ENCODE measurements at places on chromosomes 1 and 21.

DNA sequence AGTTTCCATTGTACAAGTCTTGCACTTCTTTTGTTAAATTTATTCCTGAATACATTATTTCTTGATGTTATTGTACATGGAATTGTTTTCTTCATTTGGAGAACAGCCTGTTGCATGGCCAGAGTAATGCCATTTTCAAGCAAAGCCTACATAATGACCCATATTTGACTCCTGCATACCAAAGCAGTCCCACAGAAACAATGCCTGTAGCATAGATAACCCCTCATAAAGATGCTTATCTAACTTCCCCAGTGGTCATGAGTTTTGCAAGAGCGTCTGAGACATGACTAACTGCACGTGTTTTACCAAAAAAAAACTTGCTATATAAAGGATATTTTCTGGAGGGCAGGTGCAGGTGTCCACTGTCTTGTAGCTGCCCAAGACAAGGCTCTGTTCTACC is 30.3 kb upstream of the RLF start:
- no peak for DNase-seq

- DNase-seq = no peak
These were observed 433 bp upstream of the KAZN start for GRCh38 chr1:14598007-14598497.

- DNase-seq = no peak
These were observed 7.2 kb upstream of the PTGER3 start for GRCh38 chr1:71054791-71055190.

DNA sequence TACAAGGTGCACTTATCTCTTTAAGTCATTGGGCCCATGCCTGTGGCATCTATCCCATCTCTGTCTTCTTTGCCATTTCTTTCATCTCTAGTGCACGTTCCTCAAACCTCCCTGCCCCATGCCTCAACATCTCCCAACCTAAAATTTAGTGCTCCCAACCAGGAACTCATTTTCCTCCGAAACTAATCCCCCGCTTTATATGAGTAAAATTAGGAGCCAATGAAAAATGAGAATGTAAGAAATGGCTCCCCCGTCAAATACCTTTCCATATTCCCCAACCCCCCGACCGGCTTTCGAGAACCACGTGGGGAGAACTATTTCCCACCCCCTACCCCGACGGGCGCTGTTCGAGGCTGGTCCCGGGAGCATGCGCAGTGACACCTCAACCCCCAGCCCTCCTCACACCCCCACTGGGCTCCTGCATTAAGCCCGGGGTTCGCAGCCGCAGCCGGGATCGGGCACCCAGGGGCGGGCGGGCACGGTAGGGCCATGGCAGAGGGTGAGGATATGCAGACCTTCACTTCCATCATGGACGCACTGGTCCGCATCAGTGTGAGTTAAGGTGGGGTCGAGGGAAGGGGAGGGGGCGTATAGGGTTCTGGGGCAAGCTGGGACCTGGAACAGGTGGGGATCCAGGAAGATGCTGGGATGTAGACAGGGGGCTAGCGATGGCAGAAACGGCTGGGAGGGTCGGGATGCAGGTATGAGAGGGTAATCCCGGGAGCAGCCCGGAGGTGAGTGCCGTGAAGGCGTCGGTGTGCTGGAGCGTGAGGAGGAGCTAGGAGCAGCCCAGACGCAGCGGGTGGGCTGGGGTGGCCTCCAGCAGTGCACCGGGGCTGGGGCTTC is at the start of gene TRIM46:
TRIM46 (plus strand) TSS at position 372 of the 846 bp plus-strand sequence; CDS start at position 490, 118 bp downstream.
- peak; percentile 84 for DNase-seq

GRCh38 chr1:183281039-183281438 is 95.0 kb downstream of the LAMC2 start:
- DNase-seq = no peak

- no peak for DNase-seq
These were observed 22.8 kb downstream of the OR10R2 start for GRCh38 chr1:158494796-158495195.

GRCh38 chr1:107689159-107689558 is 275.8 kb downstream of the VAV3 start:
- DNase-seq = no peak

DNA sequence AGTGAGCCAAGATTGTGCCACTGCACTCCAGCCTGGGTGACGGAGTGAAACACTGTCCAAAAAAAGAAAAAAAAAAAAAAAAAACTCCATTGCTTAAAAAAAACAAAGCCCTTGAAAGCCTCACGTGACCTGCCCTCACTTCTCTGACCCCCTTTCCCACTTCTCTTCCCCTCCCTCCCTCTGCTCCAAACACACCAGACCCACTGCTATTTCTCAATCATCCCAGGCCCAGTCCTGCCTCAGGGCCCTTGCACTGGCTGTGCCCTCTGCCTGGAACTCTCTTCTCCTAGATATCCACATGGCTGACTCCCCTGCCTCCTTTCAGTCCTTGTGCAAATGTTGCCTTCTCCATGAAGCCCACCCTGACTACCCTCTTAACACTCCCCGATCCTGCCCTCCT is 45.4 kb upstream of the TARDBP start:
- DNase-seq = no peak

- DNase-seq = no peak
These were observed 195.2 kb downstream of the S1PR1 start for GRCh38 chr1:101431956-101432510.

Measured in activated CD4-positive, alpha-beta T cell treated with anti-CD3 and anti-CD28 coated beads for 36 hours (primary cell).